ENCODE measurements at places on chromosomes 5 and 9. TPM values are rescaled to one million over a fixed set of nuclear protein-coding genes. Genes with fewer than 3 reads are reported as not detected.

DNA sequence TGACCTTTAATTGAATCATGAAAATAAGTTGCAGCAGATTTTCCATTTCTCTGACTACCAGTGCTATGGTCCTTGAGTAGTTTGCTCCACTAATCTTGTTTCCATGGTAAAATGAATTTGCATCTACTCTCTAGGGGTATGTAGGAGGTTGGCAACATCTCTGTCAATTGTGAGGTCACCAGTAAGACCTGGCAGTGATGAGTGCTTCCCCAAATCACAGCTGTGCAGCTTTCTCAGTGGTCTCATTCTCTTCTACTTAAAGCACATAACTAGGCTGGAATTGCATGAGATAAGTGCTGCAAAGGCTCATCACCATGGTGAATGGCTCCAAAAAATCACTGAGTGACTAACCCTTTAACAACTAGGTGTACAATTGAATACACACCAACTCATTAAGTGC lies 36.3 kb downstream of the ADAMTS19 start:
- no peak for DNase-seq

GRCh38 chr5:3598207-3598606 lies 2.6 kb downstream of the IRX1 start:
- DNase-seq: peak; percentile 14

DNA sequence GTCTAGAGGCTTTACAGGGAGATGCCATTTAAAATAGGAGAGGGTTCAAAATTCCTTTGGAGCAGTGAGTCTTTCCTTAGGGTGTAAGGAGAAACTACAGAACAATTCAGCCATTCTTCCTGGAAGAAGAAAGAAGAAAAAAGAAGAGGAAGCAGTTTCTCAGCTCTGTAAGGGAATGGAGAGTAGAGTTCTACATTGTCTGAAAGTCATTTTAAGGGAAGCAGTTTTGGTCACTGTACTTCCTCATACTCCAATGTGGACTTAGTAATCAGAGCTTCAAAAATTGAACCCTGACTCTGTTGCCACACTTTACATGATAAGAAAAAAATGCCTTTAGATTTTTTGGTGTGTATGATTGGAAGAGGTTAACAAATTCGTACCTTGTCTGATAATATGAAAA lies 122.4 kb downstream of the LRRC70 start:
- DNase-seq: no peak

- DNase-seq: no peak
Measured at GRCh38 chr9:87686520-87687090, 39.3 kb upstream of the CTSL start.

DNA sequence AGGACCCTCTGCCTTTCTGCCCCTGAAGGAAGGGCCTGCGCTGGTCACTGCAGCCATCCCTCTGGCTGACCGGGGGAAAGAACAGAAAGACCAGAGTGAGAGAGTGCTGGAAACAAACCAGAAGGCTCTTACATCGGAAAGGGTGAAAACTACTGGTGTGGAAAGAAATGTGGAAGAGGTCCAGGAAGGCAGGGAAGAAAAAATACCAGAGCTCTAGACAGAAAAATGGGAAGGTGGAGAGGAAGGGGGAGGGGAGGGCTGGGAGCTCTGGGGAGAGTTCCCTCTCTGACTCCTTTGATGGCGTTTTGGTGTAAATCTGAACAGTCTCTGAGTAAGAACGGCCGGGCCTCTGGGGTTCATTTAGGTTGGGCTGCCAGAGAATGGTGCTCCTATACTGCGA lies 47.7 kb downstream of the COL23A1 start:
- DNase-seq: no peak

GRCh38 chr5:102799017-102799416 lies 43.9 kb downstream of the PAM start:
- peak; percentile 74 for DNase-seq

DNA sequence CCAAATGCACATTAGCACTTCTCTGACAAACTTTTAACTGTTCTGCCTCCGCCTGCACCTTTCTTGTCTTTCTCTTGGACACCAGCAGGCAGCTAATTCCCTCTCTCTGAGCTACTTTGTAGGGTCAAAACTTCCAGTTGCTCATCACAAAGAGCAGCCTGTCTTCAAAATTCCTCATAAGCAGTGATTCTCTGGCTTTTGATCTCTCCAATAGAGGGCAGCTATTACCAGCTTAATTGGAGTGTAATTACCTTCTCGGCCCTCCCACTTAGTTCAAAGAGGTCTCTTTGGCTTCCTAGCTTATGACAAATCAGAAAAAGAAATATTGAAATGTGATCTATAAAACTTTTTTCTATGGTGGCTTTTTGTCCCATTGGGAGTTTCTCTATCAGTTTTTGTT lies 43.6 kb upstream of the RAD23B start:
- DNase-seq: peak; percentile 67

GRCh38 chr5:5588887-5589826 lies 166.7 kb downstream of the ICE1 start:
- DNase-seq: no peak

DNA sequence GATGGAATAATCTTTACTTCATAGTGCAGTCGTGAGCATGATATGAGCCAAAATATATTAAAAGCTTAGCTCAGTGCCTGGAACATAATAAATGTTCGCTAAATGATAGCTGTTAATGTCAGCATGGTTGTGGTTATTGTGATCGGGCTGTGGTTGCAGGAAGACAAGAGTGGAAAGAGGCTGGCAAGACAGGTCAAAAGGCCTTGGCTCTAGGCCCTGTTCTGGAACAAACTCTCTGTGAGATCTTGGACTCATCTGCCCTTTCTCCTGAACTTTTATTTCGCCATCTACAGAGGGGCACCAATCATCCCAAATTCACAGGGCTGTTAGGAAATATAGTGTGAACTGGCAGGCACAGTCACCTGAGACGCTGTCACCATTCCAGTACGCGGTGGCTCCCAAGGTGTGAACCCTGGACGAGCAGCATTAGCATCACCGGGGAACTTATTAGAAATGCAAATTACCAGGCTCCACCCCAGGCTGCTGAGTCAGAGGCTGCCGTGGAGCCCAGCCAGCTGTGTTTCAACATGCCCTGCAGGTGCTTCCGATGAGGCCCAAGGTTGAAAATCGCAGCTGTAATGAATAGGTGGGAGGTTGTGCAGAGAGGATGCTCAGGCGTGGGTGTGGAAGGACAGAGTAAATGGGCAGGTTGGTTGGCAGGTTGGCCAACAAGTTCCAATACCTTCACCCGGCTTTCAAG lies 50.2 kb upstream of the SAP30L start:
- DNase-seq: peak; percentile 97

DNA sequence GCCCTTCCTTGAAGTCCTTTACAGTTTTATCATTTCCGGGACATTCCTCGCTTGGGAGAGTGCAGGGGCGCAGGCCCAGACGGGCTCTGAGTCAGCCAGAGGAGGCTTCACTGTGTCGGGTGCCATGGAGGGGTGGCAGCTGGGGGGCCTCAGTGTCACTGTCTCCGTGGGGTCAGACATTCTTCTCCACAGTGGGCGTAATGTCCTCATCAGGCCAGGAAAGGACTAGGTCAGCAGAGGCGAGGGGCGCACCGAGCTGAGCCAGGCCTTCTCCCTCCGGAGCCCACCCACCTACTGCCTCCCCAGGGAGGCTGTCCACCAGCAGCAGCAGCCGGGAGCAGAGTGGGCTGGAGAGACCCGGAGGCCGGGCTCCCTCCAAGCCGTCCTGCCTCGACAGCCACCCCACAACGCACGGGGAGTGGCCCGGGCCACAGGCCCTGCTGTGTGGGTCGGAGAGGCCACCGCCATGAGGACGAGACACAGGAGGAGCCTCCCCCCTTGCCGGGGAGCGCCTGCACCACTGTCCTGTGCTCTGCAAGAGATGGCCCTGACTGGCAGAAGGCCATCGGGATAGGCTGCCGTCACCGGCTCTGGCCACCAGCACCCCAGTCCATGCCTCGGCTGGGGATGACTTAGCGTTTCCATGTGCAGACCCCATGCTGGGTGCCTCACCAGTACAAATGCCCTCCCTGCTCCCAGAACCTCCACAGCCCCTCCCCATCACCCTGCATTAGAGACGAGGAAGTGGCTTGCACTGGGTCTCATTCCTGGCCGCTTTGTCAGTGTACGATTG lies 26.5 kb downstream of the SARDH start:
- DNase-seq: no peak

DNA sequence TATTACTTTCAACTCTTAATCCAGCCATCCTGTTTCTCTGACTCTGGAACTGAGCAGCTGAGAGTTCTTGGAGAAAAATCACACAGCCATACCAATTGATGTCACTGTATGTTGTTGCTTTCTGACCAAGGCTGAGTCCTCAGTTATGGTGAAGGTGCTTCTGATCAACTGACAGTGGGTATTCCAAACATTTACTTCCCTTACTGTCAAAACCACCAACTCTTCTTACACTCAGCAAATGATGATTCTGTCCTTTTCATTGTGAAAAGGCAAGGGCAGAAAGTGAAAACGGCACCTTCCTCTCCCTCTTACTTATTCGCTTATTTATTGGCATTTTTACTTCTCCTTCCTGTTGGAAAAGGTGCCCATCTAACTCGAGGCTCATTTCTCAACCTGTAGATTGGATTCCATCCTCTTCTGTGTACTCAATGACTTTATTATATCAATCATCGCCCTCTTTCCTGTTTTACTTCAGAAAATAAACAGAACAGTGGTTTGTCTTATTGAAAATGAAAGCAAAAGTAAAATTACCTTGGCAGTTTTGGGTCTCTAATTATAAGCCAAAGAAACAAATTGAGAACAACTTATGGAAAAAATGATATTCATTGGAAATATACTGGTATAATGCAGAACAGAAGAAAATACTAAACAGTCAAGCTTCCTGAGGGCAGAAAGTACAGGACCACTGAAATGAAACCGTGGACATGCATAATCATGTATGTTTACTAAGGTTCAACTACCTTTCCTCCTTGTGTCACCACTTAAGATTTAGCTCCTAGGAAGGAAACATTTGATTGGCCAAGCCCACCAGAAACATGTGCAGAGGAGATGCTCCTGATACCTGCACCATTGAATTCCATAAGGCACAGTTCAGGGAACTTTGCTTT lies 104.5 kb upstream of the CHD1 start:
- DNase-seq: peak; percentile 21

GRCh38 chr5:115961381-115962238 lies 665 bp upstream of the LVRN start:
- no peak for DNase-seq

GRCh38 chr5:34736445-34737115 lies 80.5 kb downstream of the RAI14 start:
- DNase-seq: peak; percentile 75

- no peak for DNase-seq
Measured at GRCh38 chr5:4188704-4189103, 593.1 kb downstream of the IRX1 start.

- peak; percentile 60 for DNase-seq
Measured at GRCh38 chr5:28344836-28345433, 1306.5 kb upstream of the CDH9 start.

GRCh38 chr9:137351781-137352501 lies 49.9 kb upstream of the NRARP start:
- no peak for DNase-seq

GRCh38 chr5:57082441-57083067 lies 91.3 kb upstream of the GPBP1 start:
- DNase-seq: peak; percentile 42

GRCh38 chr5:161258438-161258837 lies 288.1 kb downstream of the GABRB2 start:
- no peak for DNase-seq

DNA sequence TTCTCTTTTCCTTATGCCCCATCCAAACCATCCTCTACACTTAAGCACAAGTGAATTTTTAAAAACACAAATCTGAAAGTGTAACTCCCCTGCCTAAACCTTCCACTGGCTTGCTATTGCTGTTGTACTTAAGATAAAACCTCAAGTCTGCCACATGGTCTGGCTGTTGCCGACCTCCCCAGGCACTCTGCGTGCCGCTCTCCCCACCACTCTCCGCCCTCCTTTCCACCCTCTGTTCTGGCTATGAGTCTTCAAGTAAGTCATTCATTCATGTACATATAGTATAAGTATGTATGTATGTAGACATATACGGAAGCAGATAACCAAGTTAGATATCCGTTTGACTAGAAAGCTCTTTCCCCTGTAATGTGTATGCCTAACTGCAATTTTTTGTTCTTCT lies 94.7 kb upstream of the ANKRD55 start:
- DNase-seq: no peak

DNA sequence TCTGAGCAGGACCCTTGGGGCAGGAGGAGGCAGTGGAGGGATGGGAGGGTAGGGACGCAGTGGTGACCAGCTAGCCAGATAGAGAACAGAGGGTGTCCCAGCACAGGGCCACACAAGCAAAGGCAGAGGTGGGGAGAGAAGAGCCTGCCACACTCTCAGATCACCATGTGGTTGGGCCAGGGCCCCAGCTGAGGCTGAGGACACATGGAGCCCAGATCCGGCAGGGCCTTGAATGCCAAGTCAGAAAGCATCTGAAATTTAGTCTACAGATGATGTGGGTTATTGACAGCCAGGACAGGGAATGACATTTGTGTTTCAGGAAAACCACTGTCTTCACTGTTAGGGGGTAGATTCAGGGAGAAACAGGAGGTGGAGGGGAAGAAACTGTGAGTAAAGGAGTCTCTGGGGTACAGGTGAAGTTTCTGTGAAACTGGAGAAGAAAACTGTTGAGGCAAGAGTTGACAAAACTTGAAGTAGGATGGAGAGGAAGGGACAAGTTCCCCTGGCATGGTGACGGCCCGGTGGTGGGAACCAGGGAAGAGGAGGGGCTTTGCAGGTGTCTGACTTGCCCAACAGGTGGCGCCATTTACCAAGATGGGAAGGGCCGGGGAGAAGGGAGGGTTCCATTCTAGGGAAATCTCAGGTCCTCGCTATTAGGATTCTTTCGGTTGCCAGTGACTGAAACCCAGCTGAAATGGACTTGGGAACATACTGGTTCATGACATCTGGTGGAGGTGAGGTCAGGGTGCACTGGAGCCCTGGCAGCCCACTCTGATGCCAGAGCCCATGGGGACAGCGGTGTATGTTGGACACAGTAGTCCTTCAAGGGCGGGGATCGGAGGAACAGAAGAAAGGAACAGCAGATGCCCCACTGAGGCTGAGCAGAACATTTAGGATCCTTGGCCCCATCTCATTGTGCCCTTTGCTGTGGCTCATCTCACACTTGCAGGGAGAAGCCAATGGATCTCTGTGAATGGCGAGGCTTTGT lies 100.1 kb downstream of the KCNIP1 start:
- DNase-seq: peak; percentile 86

- peak; percentile 9 for DNase-seq
Measured at GRCh38 chr5:5025774-5026408, 114.2 kb upstream of the ADAMTS16 start.

GRCh38 chr5:149464796-149465489 lies 85.9 kb upstream of the IL17B start:
- no peak for DNase-seq

- DNase-seq: peak; percentile 10
Measured at GRCh38 chr5:88787856-88788255, 95.1 kb downstream of the MEF2C start.

- peak; percentile 98 for DNase-seq
Measured at GRCh38 chr9:90921104-90921503, 119.5 kb downstream of the SYK start.

GRCh38 chr5:74630453-74631066 lies 10.0 kb downstream of the ENC1 start:
- peak; percentile 90 for DNase-seq

- DNase-seq: peak; percentile 91
Measured at GRCh38 chr5:71864730-71865601, 145.9 kb downstream of the CARTPT start.

The CARTPT gene
- not detected for total RNA-seq

The CCNI2 gene
- total RNA-seq: 0.12 TPM

The SPATA31D4 gene
- total RNA-seq: not detected

The PCDHA12 gene
- 6.1 TPM for total RNA-seq

The PTGES2 gene
- total RNA-seq: 114 TPM

The EIF4EBP3 gene
- 35.3 TPM for total RNA-seq

The PCDHGA11 gene
- 0.30 TPM for total RNA-seq

The CSF1R gene
- total RNA-seq: 1.6 TPM

The CD74 gene
- not detected for total RNA-seq

The SPATA31C1 gene
- total RNA-seq: not detected

The THBS4 gene
- total RNA-seq: 0.82 TPM
